ENCODE measurements at places on chromosomes 7 and 10.

GRCh38 chr7:36985866-36986400 is 261.6 kb upstream of the AOAH start:
- DNase-seq: no peak

- no peak for DNase-seq
Observed at GRCh38 chr10:30974773-30975415, 56.8 kb downstream of the ZNF438 start.

- no peak for DNase-seq
Observed at GRCh38 chr7:114130866-114131265, 212.1 kb upstream of the PPP1R3A start.

DNA sequence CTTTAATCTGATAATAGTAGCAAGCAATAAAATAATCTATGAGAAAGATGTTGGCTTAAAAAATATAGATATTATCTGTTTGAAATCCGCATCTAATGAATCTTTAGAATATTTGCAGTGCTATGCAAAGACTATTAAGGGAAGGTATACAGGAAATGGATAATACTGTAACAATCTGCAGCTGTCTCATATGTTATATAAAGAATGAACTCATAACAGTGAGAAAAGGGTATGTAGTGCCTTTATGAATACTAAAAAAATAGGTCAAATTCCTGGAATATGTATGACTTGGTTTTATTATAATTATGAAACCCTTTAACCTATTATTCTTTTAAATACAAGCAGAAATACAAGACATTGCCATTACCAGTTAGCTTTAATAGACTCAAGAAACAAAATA is 105.1 kb upstream of the GPR22 start:
- no peak for DNase-seq

- peak; percentile 31 for DNase-seq
Observed at GRCh38 chr7:99106821-99107241, 37.1 kb downstream of the SMURF1 start.
